Prostate gland (tissue), 2 donors: ENCODE measurements at places on chromosomes 11 and 22. TPM values are rescaled to one million over a fixed set of nuclear protein-coding genes. Genes with fewer than 3 reads are reported as not detected.

DNA sequence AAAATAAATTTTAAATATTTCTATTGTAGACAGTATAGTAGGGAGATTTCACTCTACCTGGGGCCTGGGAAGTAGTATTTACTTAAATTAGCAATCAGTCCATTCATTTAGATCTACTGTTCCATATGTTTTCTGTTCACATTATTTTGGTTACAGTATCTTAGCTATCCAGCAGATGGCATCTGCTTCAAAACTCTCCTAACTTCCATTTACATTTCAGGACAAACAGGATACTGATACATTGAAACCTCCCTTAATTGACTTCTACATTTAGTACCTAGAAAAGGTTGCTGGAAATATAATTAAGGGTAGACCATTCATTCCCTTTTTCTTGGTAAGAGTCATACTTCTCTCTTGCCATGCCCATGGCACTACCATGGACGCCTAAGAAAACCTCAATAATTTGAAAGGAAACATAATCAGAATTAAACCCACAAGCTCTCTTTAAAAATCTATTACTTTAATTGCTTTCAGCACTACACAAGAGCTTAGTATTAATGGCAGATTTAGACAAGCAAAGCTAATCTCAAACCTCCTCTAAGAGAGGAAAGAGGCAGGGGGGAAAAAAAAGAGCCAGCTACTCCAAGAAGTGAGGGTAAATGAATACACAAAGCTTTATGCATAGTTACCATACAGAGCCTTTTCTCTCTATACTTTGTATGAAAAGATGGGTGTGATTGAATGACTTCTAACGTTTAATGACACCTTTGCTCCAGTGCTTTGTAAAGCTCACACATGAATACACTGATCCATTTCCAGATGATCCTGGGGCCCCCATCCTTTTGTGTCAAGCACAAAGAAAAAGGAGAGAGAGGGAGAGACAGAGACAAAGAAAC is 131.2 kb upstream of the MTMR2 start:
- DNase-seq = no peak

The SLC22A12 gene
- total RNA-seq = not detected

- DNase-seq = no peak
These were observed 1128.8 kb upstream of the CCDC90B start for GRCh38 chr11:84414920-84415319.

DNA sequence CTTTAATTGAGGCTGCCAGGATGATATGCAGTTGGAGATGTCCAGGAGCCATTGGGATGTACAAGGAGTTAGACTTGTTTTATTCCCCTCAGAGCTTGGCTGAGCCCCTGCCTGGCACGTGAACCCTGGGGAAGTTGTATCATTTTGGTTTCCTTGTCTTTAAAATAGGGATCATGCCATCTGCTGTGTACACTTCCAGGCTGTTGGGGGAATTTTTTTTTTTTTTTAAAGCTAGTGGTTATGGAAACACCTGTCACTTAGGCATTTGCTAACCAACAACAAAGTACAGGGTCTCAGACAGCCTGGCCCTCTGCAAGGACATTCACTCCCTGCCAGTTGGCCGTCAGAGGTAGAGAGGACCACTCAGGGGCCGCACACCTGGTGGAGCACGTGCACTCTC is 8.5 kb upstream of the RAB1B start:
- no peak for DNase-seq

DNA sequence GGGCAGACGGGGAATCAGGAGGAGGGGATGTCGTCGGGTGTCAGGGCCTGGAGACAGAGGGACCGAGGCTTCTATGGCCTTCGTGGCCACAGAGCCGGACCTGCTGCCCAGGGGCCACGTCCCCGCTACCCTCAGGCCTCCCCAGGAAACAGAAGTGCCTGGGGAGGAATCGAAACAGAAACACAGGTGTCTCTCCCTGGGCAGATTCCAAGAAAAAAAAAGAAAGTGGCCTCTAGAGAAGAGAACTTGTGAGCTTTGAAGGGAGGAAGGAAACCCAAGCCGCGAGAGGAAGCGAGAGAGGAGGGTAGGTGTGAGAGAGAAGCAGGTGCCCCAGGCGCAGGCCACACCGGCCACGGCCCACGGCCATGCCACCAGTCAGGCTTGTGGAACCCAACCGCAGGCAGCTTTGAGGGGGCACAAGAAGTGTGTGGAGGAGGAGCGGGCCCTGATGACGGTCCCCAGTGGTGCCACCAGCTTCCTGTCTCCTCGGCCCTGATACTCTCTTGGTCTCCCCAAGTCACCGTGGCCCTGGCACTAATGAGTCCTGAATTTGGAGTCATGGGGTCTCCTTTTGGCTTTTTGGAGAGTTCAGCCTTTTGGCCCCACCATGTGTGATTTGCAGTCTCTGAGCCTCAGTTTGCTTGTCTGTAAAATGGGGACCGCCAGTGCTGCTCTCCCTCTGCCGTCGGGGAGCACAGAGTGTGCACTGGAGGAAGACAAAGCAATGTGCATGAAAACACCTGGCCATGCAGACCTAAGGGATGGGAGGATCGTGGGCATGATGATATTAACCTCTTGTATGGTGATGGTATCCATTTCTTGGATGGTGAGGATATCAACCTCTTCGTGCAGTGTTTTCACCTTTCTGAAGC is 25.2 kb downstream of the LIF start:
- DNase-seq = no peak

The PHLDA2 gene
- total RNA-seq = 20.4 TPM

DNA sequence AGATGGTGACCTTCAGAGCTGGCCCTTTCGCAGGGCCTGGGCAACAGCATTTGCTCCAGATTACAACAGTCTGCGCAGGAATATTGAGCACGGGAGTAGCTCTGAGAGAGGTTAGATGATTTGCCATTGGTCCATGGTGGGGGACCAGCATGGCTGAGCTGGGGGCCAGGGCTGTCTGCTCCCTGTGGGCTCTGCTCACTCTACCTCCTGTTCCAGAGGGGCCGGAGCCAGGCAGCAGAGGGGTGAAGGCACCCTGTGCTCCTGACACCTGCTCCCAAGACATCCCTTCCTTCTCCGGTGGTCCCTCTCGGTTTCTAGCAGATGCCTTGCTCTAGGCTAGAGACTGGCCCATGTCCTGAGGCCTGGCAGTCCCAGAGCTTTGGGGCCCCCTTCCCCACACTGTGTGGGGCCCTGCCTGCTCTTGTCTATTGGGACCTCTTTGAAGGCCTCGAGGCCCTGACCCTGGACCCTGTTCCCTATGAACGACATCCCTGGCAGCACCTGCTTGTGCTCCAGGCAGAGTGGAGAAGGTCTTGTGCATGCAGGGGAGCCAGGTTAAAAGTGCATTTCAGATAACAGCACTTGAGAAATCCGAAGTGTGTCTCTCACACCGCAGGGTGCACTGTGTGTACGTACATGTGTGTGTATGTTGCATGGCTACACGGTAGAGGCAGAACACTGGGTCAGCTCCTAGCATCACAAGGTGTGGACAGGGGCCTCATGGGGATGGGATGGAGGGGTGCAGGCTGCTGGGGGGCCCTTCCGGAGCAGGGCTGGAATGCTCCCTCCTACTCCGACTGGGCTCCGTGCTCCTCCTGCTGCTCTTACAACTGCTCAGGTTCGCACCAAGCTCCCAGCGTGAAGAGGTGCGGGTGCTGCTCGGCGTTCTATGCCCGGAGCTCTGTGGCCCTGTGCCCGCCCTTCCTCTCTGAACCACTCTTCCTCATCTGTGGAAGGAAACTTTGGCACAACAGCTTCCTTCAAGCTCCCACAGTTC is 123.3 kb upstream of the B3GAT1 start:
- no peak for DNase-seq

GRCh38 chr11:17291710-17292109 is 15.2 kb downstream of the NUCB2 start:
- no peak for DNase-seq

DNA sequence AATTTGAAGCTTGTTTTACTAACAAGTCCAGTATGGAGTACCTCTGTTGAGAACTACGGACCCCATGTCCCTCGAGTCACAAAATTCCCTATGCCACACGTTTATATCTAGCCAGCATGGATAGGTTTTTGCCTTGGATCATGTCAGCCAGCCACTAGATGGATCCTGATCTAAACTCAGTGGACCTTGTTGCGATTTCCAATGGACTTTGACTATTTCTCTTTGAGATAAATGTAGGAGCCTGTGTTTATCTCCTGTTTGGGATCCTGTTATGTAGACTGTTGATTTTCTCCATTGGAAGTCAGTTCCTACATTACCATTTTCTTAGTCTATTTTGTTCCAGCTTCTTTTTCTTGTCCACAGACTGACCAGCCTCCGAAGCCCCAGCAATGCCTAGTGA is 127.1 kb upstream of the BMAL1 start:
- no peak for DNase-seq

GRCh38 chr11:123547180-123547579 is 107.2 kb downstream of the SCN3B start:
- no peak for DNase-seq
